Activated T-cell treated with anti-CD3 and anti-CD28 coated beads, Interleukin-2, amount 50 U/mL, for 48 hours (primary cell): ENCODE measurements at places on chromosomes 6 and 20.

GRCh38 chr6:128494440-128494839 lies 26.0 kb downstream of the PTPRK start:
- no peak for DNase-seq

DNA sequence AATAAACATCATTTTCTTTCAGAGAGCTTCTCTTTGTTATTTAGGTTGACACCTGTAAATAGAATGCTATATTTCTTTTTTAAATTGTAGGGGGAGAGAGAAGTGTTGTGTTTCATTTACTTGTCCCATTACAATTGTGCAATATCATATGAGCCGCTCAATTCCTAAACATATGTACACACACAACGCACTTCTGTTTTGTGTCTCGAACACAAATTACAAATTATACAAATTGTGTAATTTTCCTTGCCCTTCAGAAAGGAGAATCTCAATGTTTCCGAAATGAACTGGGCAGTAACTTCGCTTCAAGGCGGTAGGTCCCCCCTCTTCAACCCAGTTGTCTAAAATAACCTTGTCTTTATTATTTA lies 2.6 kb upstream of the ABT1 start:
- DNase-seq = no peak

DNA sequence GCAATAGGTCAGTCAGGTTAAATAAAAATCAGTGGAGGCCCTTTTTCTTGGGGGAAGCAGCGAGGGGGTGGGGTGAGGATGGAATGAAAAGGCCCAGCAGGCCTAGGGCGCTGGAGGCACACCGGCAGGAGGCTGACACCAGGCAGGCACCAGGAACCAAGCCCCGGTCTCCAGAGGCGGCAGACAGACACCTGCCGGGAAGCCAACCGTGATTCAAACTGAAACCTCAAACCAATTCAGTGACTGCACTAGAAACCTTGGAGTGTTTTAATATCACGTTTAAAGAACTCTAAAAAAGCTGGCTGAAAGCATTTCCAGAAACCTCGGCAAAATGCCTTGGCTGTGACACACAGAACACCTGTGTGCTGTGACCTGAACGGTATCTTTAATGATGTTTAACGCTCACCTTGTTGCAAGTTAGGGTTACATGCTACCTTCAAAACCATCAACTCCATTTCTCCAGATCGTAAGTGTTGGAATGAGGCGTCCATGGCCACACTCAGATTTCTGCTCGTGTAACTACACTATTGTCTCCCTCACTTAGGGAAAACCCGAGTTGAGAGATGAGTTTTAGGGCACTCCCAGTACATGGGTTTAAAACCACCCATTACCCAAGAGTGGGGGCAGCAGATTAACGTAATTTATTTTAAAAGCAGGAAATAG lies 27.2 kb downstream of the DIDO1 start:
- peak; percentile 48 for DNase-seq

GRCh38 chr6:21767891-21768648 lies 174.5 kb downstream of the SOX4 start:
- no peak for DNase-seq

DNA sequence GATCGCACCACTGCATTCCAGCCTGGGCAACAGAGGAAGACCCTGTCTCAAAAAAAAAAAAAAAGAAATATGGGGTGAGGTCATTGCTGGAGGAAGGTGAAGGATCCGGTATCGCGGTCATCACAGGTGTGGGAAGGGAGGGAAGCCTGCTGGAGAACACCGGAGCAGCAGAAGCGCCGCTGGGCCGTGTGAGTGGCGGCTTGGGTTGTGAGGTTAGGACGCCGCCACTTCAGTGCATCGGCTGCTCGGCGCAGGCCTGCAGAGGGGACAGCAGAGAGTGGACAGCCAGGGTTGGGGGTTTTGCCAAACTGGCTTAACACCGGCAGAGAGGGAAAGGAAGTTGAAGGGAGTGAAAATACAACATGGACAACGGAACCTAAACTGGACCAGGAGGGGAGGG lies 5.4 kb downstream of the TLDC2 start:
- no peak for DNase-seq

DNA sequence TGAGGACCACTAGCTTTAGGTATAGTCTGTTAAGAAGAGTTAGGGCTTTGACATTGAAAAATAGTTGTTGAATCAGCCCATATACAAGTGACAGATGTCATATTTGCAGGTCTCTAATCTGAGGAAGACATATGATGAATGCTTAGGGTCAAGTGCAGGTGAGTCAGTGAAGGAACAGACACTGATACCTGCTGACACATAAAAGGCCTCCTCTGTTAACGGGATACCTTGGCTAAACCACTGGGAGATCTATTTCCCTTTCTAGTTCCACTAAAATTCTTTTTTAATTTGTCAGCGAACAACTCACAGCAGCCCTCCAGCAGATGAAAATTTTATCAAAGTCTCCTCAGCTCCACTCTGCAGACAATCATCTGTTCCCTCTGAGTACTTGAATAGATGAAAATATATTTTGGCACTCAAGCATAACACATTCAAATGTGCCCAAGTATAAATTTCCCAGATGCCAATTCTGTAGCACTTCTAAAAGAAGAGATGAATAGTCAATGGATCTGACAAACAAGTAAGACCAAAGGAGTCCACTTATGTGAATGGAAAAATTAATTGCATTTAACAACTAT lies 154.0 kb downstream of the KIF16B start:
- no peak for DNase-seq

DNA sequence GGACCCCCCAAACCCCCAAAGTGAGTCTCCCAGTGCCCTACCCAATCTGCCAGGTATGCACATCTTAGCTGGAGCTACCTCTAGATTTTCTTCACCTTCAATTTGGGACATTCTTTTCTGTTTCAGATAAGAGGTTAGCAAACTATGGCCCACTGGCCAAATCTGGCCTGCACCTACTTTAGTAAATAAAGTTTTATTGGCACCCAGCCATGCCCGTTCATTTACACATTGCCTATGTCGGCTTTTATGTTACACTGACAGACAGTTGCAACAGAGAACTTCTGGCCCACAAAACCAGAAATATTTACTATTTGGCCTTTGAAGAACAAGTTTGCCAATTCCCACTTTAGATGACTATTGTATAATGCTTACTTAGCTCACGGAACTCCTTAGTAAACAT lies 55.9 kb upstream of the STX16 start:
- no peak for DNase-seq

GRCh38 chr6:31651602-31652191 lies 764 bp downstream of the BAG6 start:
- no peak for DNase-seq

DNA sequence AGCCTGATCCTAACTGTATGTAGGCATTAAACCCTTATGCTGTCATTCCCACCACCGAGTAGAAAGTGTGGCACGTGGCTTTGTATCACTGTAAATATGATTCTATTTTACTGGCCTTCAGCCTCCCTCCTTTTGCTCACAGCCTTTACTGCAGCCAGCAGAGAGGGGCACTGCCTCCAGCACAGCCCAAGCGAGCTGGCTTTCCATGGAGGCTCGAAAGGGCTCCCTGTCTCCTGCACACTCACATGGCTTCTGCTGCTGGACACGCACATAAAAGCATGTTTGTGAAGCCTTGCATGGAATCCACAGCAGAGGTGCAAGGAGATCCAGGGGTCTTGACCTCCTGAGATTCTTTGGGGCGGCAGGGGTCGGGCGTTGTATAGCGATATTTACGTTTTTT lies 51.3 kb downstream of the RNASET2 start:
- DNase-seq = no peak

- no peak for DNase-seq
Observed at GRCh38 chr20:42941629-42942028, 248.1 kb downstream of the PTPRT start.

DNA sequence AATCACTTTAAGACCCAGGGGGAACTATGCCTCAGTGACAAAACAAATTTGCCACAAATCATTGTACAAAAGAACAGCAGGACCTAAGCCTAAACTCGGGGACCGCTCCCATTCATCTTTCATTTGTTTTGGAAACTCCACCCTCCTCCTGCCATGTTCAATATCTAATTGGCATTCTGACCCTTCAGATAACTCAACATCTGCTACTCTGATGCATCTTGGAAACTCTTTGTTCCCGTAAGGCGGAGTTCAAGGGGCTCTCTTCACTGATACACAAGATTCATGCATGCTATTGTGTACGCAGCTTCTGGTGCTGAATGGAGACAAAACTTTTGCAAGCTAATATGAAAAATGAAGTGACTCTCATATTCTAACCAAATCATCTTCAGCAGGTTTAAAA lies 187.6 kb downstream of the ZFP64 start:
- no peak for DNase-seq

GRCh38 chr6:126118936-126119335 lies 132.6 kb downstream of the TRMT11 start:
- DNase-seq = no peak

GRCh38 chr20:58896820-58897219 lies 44.3 kb downstream of the GNAS start:
- no peak for DNase-seq

DNA sequence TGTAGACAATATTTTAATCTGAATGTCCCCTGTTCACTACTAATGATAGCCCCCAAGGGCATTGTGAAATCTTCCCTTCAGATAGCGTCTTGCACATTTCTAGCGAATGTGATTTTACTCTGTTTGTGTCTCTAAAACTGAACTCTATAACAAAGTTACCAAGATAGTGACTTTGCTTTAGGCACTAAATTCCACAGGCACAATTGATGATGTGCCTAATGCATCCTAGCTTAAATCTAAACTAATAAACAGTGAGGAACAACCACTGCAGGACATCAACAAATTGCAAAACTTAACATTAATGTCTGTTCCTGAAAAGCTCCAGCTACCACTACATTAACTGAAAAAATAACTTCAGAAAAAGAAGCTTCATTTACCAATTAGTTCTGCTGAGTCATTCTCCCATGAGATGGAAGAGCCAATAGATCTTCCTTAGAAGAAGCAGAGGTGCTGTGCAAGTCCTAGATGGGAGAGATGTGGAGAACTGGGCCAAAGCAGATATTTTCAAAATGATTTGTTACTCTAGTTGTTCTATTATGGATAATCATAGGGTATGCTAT lies 1065.0 kb downstream of the EPHA7 start:
- no peak for DNase-seq

GRCh38 chr20:38023181-38024001 lies 9.9 kb downstream of the TTI1 start:
- DNase-seq = no peak

DNA sequence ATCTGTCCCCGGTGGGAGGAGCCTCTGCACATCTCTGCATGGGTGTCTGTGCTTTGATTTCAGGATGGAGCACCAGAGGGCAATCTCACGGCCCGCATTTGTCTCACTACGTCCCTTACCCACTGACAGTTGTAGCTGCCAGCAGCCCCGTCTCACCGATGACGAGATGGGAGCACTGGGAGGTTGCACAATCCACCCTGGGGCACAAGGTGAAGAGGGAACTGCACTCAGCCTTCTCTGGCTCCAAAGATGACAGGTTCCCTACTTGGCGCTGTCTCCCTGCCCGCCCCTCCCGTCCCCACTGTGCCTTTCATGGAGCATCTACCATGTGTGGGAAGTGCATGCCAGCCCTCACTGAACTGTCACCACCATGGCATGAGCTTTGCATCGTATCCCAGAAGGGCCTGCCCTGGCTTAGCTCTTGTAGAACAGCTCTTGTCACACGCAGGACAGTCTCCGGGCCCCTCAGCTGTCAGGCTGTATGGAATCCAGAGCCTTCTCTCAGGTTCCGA lies 99.9 kb upstream of the PMEPA1 start:
- DNase-seq = no peak

DNA sequence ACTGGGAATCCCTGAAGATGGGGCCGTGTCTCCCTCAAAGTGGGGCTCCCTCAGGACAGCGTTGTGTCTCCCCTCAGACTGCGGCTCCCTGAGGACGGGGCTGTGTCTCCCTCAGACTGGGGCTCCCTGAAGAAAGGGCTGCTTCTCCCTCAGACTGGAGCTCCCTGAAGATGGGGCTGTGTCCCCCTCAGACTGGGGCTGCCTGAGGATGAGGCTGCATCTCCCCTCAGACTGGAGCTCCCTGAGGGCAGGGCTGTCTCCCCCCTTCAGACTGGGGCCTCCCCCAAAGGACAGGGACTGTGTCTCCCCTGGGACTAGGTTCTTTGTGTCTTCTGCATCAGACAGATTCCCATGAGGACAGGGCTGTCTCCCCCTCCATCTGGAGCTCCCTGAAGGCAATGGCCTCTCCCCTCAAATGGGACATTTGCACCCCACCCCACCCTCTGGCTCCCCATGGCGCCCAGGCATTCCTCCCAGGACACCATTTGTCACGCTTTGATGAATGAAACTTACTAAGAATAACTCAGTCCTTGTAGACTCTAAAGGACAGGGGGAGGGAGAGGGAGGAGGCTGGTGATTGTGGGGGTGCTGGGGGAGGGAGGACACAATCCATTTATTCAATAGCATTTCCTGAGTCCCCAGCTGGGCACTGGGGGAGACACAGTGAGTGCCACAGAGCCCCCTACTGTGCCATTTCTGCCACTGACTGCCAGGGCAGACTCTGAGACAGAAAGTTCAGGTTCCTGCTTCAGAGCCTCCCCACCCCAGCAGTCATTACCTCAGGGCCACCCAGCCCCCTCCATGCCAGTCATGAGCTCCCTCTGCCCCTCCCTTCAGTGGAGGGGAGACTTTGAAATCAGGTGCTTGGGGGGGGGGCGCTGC lies 122.4 kb downstream of the MRPL14 start:
- no peak for DNase-seq

DNA sequence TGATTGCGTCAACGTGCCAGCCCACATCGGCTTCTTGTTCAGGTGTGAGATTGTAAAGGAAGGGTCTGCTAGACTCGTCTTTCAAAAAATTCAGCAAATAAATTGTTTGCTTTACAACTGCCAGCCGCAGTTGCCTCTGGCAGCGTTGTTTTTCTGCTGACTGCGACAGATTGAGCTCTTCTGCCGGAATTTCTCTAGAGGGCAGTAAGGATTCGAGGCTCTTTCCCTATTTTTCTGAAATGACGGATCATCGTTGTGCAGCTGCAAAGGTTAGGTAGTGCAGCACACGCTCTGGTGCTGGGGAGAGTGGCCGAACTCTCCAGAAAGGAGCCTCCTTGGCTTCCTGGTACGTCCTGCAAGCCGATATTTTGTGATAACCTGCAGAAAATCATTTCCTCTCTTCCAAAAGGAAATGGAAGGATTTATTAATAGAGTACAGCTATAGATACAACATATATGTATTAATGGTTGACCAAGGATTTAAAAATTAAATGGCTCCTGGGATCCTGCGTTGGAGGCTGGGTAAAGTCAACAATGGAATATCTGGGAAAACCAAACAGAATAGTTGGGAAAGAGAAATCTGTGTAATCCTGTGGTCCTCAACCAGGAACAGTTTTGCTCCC lies 121.9 kb upstream of the ZFP64 start:
- DNase-seq = no peak

DNA sequence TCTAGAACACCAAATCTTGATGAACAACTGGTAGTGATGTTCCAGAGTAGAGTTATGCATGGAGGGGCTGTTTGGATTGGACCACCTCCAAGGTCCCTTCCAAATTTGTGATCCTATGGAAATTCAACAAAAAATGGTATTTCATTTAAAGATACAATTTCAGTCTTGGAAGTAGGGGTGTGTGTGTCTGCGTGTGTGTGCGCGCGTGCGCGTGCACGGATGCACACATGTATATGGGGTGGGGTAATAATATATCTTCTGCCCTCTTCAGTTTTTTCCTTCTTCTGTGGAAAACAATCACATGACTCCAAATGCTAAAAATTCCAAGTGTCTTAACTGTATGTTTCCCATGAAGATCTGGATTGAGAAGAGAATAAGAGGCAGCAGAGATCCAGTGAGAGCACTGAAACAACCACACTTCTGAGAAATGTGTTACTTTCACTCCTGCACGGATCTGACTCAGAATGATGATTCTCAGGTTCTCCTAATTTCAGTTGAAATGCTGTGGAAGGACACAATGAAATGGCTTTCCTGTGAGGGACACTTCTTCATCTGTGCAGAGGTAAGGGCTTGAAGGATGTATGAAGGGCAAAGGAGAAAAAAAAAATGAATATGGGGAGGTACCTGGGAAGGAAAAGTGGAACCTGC lies 10.6 kb upstream of the IL17F start:
- DNase-seq = no peak
